Stimulated activated CD8-positive, alpha-beta memory T cell treated with anti-CD3 and anti-CD28 coated beads, Interleukin-15, amount 100 ng/mL, for 48 hours (primary cell): ENCODE measurements at places on chromosomes 11 and 22.

GRCh38 chr11:126343051-126343450 is 12.4 kb upstream of the ST3GAL4 start:
- DNase-seq, result no peak

DNA sequence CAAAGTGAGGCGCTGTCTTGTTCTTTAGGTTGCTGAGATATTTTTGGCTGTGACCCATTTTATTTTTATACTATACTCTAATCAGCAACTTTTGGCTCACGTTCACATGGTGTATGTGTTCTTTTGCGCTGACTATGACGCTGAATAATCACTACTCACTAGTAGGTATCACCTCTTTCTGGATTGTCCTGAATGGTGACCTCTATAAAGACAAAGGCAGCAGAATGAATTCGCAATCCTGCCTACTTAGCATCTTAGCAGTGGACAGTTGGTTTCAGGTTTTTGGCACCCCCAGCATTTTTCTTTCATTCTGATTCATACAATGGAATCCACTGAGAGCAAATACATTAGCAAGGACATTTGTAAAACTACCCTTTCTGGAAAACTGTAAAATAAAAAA is 351.3 kb downstream of the JRKL start:
- no peak for DNase-seq

- no peak for DNase-seq
Observed at GRCh38 chr11:31872076-31872443, 60.9 kb upstream of the PAX6 start.

DNA sequence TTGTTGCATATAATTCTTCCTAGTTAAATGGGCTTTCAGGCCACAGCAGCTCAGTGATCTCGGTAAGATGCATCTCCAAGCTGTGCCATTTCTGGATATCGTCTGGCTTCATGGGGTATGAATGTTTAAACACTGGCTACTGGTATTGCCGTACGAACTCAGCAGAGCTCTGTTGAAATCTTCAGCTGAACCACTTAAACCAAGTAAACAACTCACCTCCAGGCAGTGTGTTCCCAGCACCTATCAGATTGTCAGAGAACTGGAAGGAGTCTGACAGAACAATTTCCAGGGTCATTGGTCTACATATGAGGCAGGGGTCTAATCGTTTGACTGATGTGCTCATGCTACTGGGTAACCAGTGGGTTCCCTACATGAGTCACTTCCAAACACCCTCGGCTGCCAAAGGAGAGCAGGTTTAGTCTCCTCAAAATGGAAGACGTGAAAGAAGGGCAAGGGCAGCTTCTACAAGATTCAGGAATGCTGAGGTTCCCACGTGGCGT is 93.2 kb upstream of the BMAL1 start:
- DNase-seq, result no peak

GRCh38 chr11:12149672-12150225 is 39.4 kb downstream of the MICAL2 start:
- DNase-seq, result peak; percentile 55

- DNase-seq, result no peak
Observed at GRCh38 chr11:102367364-102367763, 20.4 kb downstream of the BIRC2 start.

GRCh38 chr11:34614344-34615104 is 6.4 kb upstream of the EHF start:
- DNase-seq, result no peak

GRCh38 chr11:44928816-44929215 is 21.9 kb downstream of the TP53I11 start:
- DNase-seq, result no peak

DNA sequence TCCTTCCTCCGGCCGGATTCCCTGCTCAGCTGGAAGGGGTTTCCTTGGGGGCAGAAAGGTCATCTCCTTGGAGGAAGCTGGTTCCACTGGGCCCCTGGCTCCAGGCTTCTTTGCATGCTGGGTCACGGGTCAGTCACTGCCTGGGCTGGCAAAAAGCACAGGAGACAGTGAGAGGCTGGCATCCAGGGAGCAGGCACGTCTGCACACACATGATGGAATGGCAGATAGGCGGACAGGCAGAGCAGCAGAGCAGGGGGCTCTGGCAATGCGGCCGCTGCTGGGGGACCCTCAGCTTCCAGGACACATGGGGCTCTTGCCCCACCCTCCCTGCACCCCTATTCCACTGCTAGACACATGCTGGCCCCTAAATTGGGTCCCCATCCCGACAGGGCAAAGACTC is 40.4 kb downstream of the C11orf58 start:
- no peak for DNase-seq

- DNase-seq, result peak; percentile 45
Observed at GRCh38 chr11:43579171-43579918, 101.2 kb upstream of the HSD17B12 start.

DNA sequence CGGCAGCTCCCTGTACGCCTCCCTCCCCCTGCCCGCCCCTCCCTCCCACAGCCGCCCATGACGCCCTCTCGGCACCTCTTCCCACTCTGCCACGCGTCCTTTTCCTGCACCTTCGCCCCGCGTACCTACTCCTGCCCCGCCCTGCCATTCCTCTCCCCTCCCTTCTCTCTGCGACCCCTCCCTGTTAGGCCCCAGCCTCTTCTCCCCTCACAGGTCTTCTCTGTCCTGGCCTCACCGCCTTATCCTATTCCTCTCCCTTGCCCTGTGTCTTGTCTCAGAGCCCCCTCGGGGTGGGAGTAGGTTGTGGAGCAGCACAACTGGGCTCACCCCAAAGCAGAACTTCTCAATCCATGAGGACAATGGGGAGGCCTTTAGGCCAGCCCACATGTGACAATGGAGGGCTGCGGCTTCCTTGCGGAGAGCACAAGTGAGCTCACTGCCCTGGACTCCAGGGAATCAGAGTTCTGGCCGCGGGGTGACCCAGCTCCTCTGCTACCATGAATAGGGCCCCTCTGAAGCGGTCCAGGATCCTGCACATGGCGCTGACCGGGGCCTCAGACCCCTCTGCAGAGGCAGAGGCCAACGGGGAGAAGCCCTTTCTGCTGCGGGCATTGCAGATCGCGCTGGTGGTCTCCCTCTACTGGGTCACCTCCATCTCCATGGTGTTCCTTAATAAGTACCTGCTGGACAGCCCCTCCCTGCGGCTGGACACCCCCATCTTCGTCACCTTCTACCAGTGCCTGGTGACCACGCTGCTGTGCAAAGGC is 539 bp downstream of the SLC35C1 start:
- DNase-seq, result no peak

- no peak for DNase-seq
Observed at GRCh38 chr11:61305417-61305816, 10.3 kb upstream of the VWCE start.

GRCh38 chr11:64762277-64762673 is 2.5 kb upstream of the PYGM start:
- no peak for DNase-seq

DNA sequence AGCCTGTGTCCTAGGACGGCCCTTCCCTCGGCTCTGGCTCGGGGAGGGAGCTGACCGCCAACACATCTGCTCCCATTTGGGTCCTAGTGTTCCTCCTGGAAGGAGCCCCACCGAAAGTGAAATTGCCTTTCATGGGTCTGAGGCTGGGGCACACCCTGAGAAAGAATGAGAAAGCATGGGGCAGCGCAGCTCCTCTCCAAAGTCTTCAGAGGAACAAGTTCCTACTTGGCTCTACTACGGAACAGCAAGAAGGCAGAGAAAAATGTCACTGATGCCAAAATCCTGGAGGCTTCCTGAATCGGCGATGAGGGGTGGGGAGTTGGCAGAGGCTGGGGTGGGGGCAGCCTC is 41.5 kb upstream of the MYEOV start:
- DNase-seq, result no peak

- no peak for DNase-seq
Observed at GRCh38 chr11:129852125-129852740, 36.6 kb downstream of the TMEM45B start.

DNA sequence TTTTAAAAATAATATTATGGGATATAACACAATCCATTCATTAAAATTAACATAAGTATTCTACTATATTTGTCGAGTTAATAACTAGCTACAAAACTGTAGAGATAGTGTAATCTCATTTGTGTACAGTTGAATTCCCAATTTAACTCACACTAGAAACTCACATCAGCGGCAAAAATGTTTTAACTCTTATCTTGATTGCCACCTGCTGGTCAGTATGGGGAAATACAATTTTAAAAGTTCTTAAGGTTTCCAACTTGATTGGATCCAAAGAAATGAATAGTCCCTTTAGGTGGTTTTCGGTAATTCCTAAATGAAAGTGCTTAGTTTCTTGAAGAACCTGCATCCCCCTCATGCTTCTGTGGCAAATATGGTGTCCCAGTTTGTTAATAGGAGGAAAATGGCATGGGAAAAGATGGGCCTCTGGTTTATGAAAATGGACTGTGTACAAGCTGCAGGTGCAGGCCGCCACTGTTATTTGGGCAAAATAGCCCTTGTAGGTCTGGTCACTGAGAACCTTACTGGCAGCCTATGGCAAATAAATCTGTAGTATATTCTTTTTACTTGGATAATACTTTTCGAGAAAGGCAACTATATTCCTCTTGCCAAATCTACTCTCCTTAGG is 33.7 kb upstream of the SLC17A6 start:
- DNase-seq, result no peak

GRCh38 chr11:45761659-45762058 is 43.3 kb upstream of the SLC35C1 start:
- no peak for DNase-seq

DNA sequence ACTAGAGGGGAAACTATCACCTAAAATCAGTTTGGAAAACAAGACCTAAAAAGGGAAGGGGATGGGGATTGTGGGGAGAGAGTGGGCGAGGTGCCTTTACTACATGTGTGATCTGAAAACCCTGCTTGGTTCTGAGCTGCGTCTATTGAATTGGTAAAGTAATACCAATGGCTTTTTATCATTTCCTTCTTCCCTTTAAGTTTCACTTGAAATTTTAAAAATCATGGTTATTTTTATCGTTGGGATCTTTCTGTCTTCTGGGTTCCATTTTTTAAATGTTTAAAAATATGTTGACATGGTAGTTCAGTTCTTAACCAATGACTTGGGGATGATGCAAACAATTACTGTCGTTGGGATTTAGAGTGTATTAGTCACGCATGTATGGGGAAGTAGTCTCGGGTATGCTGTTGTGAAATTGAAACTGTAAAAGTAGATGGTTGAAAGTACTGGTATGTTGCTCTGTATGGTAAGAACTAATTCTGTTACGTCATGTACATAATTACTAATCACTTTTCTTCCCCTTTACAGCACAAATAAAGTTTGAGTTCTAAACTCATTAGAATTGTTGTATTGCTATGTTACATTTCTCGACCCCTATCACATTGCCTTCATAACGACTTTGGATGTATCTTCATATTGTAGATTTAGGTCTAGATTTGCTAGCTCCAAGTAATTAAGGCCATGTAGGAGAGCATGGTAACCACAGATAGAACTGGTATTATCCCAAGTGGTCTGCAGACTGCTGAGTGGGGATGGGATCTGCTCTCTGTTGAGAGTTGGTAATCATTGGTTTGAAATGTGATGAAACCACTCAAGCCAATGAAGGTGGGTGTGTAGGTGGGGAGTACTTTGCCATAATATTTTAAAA is 3.6 kb downstream of the NEAT1 start:
- DNase-seq, result no peak

DNA sequence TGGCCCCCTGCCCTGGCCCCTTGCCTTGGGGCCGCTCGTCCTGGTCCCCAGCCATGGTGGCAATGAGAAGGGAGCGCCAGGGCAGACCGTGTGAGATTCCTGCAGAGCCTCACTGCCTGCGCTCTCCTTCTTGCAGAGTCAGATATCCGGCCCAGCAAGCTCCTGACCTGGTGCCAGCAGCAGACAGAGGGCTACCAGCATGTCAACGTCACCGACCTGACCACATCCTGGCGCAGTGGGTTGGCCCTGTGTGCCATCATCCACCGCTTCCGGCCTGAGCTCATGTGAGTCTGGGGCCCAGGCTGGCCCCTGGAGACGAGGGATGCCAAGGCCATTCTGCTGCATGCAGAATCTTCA is 114.1 kb downstream of the MICAL2 start:
- DNase-seq, result peak; percentile 90

GRCh38 chr11:7651140-7651551 is 22.2 kb downstream of the CYB5R2 start:
- no peak for DNase-seq

DNA sequence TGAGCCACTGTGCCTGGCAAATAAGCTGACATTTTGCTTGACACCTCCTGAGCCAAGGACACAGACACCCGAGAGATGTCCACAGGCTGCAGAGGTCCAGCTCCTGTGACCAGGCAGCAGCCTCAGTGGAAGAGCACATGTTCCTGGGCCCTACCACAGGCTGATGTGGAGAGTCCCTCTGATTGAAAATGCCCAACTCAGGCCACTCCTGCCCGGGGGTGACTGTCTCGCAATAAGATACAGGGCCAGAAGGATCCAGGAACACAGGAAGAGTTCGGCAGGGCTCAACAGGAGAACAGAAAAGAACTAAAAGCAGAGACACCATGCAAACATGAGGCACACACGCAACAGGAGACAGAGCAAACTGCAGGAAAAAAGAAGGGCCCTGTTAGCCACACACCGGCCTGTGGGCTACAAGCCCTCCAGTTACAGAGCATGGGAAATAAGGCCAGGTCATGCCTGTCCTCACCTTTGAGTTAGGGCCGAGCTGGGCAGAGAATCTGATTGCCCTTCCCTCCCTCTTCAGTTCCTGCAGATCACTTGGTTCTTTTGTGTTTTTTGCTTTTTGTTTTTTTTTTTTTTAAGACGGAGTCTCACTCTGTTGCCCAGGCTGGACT is 28.3 kb upstream of the MALAT1 start:
- no peak for DNase-seq

DNA sequence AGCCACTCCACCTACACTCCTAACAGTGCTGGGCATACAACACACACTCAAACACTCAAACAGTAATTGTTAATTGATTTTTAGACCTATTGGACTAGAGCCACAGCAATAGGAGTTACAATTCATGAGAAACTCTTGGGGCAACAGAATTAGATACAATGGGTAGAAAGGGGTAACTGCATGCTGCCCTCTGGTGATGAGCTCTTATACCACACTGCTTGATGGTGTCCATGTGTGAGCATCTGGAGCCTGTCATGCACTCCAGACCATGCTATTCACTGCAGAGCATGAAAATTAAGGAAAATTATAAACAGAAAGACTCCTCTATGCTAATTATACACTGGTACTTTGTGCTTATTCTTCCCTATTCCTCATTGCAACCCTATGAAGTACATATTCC is 975.5 kb upstream of the CCDC90B start:
- no peak for DNase-seq
